ENCODE measurements at places on chromosomes 6 and 20.

- DNase-seq = peak; percentile 72
These were observed 155.6 kb upstream of the SNX9 start for GRCh38 chr6:157667211-157668008.

DNA sequence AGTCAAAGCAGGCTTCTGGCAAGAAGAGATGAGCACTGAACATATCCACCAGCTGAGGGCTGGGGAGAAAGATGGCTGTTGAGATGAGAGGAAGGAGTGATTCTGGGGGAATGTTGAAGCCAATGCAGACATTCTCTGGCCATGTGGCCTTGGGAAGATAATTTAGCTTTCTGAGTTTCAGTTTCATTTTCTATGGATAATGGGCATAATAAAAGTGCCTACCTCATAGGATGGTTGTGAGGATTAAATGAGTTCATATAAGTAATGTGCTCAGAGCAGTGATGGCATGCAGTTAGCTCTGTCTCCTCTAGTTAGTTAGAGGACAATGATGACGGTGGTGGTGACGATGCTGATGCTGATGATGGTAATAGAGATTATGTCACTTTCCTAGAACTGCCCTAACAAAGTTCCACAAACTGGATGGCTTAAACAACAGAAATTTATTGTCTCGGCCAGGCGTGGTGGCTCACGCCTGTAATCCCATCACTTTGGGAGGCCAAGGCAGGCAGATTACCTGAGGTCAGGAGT, 18.5 kb upstream of the KCNK5 start:
- DNase-seq = no peak

DNA sequence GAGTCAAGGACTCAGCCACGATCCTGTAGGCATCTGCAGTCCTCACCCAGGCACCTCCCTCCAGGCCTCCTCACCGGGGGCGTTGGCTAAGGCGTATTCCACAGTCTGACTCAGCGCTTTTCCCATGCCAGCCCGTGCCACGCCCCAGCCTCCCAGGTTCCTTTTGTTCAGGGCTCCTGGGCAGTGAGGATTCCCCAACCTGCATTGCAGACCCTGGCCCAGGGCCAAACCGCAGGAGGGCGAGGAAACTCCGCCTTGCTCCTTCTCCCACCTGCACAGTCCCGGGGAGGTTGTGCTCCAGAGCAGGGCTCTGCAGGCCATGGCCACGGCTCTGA, 202.8 kb upstream of the CST7 start:
- no peak for DNase-seq

GRCh38 chr20:44437497-44437896, 38.2 kb upstream of the TTPAL start:
- DNase-seq = no peak

- DNase-seq = no peak
These were observed 434.7 kb downstream of the BCKDHB start for GRCh38 chr6:80541181-80541580.

- no peak for DNase-seq
These were observed 44.7 kb downstream of the BMP6 start for GRCh38 chr6:7770601-7771000.

- peak; percentile 73 for DNase-seq
These were observed 3.4 kb downstream of the HSPA1B start for GRCh38 chr6:31830886-31831335.

GRCh38 chr20:4324611-4325243, 309.4 kb upstream of the RNF24 start:
- DNase-seq = no peak

DNA sequence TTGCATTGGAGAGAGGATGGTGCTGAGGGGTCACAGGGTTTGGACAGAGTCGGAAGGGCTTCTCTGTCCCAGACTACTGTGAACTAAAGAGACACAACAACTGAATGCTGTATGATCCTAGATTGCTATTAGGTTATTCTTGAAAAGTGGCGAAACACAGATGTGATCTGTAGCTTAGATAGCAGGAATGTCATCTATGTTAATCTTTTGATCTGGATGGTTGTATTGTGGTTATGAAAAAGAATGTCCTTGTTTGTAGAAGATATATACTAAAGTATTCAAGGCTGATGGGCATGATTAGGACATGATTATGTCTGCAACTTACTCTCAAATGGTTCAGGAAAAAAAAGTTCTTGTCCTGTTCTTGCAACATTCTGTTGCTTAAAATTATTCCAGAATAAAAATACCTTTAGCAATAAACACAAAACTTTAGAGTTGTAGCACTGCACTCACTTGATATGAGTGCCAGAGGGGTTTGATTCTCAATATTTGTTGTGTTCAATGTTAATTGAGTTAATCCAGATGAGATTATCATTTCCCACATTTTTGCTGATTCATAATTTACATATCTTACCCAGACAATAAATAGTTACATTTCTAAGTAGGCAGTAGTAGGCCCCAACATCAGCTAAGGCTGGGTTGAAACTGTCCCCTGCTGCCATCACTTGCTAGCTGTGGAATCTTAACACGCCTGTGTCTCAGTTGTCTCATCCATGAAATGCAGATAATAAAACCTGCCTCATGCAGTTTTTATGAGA, 645.2 kb downstream of the KIF16B start:
- DNase-seq = no peak

DNA sequence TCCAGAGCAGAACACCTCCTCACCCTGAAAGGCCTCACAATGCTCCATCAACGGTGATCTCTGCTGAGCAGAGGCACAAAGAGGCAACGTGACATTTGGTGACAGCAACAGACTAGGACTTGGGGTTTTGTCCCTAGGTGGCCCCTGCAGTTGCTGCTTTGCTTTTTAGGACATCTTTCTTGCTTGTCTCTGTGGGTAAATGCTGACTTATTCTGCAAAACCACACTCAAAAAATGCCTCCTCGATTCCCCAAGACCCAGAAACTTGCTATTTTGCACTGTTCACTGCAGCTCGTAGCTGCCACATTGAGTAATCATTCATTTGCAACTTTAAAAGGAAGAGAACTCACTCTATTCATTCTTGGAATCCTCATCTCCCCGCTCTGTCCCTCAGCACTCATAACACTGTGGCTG, 209.9 kb downstream of the LY86 start:
- DNase-seq = no peak

- no peak for DNase-seq
These were observed 70.1 kb upstream of the TULP4 start for GRCh38 chr6:158242071-158242606.

- DNase-seq = no peak
These were observed 140.1 kb downstream of the QKI start for GRCh38 chr6:163554663-163555062.

DNA sequence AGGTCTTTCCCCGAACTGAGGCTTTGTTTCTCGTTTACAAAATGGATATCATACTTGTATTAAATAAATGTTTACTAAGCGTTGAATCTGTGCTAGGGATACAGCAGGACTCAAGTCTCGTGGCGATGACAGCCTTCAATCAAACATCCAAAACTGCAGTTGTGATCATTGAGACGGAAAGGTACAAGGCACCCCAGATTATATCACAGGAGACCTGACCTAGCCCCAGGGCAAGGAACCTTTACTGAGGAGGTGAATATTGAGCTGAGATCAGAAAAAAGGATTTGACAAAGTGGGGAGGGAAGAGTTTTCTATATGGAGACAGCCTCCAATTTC, 476 bp downstream of the AAR2 start:
- DNase-seq = no peak

DNA sequence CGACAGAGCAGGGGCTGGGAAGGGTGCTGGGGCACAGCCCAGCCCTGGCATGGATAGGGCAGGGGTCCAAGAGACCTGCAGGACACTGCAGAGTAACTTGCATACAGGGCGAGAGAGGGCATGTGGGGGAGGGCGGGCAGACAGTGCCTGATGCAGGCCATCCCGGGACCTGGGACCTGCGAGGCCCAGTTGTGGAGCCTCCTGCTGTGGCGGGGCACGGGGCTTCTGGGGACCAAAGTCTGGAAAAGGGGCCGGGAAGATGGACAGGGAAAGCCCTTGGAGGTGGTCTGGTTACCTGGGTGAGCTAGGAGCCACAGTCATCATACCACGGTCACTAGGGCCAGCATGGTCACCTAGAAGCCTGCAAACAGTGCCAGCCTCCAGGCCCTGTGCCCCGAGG, 412 bp upstream of the TUBB1 start:
- DNase-seq = no peak

- DNase-seq = peak; percentile 6
These were observed 161.8 kb downstream of the LRFN2 start for GRCh38 chr6:40425192-40425919.

GRCh38 chr6:131642987-131643611, 6.0 kb downstream of the ENPP3 start:
- DNase-seq = peak; percentile 59

GRCh38 chr6:25193460-25194171, 85.6 kb upstream of the CARMIL1 start:
- DNase-seq = peak; percentile 2

DNA sequence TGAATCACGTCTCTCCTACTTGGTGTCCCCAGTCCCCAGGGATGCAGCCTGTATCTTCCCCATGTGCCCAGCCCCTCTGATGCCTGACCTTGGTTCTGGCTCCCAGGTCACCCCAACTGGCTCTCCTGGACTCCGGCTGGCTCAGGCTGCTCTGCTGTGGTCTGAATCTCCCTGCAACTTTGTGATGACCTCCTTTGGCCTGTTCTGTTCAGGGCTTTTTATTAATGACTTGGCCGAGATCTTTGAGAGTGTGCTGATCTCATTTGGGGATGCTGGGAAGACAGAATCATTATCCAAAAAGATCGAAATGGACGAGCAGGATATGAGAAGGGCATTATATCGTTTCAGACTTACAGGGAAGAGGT, 67.4 kb downstream of the IGF2R start:
- DNase-seq = no peak

DNA sequence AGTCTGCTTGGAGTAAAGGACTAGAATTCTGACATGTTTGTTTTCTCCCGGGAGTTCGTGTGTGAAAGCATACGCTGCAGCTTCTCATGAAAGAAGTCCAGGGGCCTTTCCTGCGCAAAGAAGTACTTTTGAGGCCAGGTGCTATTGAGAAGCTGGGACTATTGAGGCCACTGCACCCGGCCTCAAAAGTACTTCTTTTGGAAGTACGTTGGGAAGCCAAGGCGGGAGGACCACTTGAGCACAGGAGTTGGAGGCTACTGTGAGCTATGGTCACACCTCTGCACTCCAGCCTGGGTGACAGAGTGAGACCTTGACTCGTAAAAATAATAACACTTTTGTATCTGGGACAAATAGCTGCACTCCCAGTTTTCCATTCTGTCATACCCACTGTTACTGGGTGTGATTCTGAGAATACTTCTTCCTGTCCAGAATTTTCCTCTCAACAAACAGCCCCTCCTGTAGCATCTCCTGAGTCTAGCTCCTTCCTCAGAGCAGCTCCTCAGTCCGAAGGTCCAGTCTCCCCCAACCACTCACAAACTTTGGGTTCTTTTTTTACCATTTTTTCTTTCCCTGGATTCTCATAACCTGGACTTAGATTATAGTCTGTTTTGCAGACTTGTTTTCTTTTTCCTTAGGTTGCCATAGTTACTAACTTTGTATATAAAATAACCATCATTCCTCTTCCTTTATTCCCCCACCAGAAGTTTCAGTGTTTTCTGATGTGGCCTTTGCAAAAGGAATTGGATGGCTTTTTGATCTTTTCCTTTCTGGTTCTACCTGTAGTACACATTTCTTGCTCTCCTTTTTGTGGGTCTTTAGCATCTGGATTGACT, 12.7 kb downstream of the STK35 start:
- no peak for DNase-seq

- DNase-seq = no peak
These were observed 204.0 kb downstream of the DLL1 start for GRCh38 chr6:170086639-170087420.

- no peak for DNase-seq
These were observed 73.9 kb downstream of the WDR27 start for GRCh38 chr6:169627736-169628607.

- DNase-seq = no peak
These were observed 29.6 kb upstream of the MPC1 start for GRCh38 chr6:166412156-166412910.

- DNase-seq = peak; percentile 19
These were observed 1.2 kb downstream of the MAK start for GRCh38 chr6:10837009-10837621.

GRCh38 chr6:106102034-106102433, 15.9 kb downstream of the PRDM1 start:
- no peak for DNase-seq

DNA sequence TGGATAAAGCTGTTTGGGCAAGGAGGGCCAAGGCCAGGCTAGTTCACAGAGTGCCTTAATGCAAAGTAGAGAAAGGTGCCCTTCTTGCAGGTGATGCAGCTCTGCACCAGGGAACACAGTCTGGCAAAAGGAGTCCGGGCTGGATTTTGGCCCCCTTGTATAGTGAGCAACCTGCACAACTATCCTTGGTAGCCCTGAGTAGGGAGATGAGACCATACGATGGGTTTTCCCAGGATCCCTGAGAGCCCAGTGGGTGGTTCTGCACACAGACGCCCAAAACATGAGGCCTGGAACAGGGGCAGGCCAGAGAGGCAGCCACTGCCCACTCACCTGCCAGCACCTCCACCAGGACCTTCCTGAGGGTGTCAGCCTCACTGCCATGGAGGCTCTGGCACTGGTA, 2.0 kb downstream of the TREM2 start:
- DNase-seq = no peak

DNA sequence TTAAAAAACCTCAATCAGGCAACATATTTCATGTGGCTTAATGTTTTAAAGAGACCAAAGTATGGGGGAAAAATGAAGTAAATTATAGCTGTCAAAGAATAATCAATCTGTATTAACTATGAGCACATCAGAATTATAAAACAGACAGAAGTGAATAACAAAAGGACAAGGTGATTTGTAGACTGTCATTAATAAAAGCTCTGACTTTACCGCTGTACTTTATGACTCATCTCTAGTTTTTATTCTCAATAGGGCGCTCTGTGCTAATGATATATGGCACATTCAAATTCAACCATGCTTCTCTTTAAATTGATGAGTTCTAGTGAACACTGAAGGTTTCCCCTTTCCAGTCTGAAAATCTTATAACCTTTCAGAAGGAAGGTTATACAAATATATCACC, 72.0 kb downstream of the PREP start:
- no peak for DNase-seq

DNA sequence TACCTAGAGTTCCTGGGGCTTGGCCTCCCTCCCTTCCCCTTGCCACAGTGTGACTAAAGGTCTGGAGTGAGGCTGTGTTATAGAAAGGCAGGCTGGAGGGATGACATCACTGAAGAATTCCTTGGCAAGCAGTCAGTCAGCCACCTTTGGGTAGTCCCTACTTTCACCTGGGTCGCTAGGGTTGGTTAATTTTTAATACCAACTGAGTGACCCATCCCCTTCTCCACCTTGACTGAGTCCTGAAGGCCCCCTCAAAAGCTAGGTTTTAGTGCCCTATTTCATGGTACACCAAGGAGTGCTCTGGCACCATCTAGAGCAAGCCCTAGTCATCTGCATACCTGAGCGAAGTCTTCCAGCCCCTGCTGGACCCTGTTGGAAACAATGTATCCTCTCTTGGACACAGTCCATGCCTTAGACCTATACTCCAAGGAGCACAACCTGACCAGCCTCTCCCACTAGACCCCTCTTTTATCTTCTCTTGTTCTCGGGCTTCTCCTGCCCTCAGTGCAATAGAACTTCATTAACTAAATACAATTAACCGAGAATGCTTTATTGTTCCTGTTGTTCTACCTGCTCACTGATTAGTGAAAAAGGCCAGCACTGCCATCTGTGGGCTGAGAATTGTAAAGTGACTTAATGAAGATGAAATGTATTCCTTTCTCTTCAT, 44.6 kb downstream of the RIN2 start:
- no peak for DNase-seq

Data from globus pallidus (tissue), 1 donor.